Upper lobe of right lung (tissue), 1 donor: ENCODE measurements at places on chromosomes 6 and 20.

DNA sequence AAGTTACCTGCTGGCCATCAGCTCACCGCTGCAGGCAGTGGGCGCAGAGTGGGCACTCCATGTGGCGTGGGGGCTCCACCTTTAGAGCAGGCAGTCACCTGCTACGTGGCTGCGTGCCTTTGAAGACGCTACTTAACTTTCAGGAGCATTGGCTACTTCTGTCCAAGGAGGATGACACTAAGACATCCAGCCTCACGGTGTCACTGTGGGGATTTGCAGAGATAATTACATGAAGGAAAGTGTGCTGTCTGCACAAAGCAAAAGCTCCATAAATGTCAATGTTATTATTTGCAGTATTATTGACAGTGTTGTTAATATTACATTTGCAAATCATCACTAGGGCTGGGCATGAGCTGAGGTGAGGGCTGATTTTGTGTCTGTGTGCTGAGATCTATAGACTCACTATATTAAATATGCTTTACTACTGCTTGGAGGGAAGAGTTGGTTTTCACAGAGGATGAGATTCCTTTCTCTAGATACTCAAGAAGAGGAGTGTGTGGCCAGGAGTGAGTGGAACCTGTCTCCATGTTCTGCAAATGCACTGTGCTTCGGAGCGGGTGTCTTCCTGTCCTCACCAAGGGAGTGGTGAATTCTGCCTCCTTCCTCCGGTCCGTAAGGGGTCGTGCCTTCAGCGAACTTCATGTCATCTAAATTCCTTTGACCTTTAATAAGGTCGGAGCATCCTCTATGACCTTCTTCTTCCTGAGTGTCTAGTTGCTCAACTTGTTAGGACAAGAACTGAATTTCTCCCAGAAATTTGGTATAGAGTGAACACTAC, 165.8 kb upstream of the SYNDIG1 start:
- DNase-seq: no peak

DNA sequence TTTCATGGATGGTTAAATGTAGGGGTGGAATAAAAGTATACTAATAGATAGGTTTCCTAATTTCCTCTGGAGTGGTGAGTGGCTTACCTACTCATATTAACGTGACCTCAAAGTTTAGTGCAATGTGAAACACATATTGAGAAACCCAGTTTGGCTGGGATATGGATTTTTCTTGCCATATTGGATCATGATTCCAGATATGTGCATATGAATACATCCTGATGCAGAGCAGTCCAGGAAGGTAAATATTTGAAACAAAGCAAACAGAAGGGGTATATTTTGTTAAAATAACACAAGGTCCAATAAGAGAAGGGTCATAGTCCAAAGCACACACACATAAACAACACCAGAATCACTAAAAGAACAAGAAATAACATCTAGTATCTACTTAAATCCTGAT, 608.1 kb downstream of the PKHD1 start:
- no peak for DNase-seq

GRCh38 chr6:115753446-115753845, 307.2 kb downstream of the FRK start:
- no peak for DNase-seq

GRCh38 chr6:26568601-26569432, 27.9 kb upstream of the ABT1 start:
- peak; percentile 90 for DNase-seq

DNA sequence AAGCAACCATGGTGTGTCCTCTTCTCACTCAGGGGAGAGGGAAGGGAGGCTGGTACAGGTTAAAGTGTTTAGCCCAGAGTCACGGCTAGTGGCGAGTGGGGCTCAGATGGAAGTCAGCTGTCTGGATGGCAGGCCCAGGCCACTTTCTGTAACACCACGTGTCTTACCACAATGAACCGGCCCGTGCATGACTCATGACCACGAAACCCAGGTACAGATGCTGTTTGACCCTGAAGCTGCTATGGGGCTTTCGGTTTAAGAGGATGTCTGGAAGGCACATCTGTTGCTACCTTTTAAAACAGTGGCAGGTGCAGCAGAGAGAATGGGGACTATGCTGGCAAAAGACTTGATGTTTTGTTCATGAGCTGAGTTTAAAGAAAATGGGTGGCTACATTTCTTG, 36.5 kb upstream of the MPC1 start:
- peak; percentile 21 for DNase-seq

GRCh38 chr6:12007887-12008286, 4.2 kb upstream of the HIVEP1 start:
- DNase-seq: no peak

- DNase-seq: no peak
Observed at GRCh38 chr6:157253017-157253416, 70.3 kb downstream of the TMEM242 start.

- no peak for DNase-seq
Observed at GRCh38 chr6:138004430-138005287, 102.6 kb downstream of the PERP start.

GRCh38 chr6:160254467-160255312, 3.9 kb downstream of the SLC22A2 start:
- no peak for DNase-seq

GRCh38 chr6:47126647-47127391, 84.7 kb upstream of the ADGRF1 start:
- no peak for DNase-seq

DNA sequence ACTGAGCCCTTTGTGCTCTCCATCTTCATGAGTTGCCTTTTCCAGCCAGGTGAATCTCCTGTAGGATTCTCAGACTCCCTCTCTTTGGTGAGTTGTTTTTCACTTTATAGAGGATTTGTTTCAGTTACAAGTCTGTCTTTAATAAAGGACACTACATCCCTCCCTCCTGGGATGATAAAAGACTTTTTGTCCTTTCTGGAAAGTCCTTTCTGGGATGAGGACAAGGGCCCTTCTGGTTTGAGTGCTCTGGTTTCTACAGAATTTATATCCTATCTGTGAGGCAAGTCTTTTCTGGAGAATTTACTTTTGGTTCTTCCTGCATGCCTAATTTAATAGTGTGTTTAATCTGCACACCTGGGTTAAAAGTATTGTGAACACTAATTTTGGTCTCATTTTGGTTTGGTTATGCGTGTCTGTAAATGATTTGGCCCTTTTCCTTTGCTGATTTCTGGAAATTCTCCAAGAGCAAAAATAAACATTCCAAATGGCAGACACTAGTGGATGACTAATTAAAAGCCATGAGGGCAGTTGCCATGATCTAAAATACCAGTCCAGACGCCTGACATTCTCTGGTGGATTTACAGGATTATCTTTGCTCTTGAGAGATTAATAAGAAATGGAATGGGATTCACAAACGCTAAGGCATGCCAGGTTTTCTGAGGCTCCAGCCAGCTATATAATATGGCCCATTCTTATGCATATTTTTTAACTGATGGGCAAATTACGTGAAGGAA, 44.8 kb downstream of the TCP11 start:
- no peak for DNase-seq

DNA sequence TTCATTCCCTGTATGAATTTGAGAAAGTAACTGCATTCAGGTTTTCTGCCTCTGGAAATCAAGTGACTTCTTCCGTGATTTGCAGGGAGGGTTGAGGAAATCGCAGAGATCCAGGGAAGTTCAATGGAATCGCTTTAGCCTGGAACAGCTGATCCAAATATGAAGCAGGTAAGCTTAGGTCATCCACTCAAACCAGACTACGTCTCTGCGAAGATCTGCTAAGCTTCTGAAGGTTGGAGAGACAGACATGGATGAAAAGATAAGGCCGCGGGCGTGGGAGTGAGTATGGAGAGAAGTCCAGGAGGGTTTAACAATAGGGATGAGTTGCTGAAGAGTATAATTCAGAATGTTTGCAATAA, 34.2 kb upstream of the BTN3A2 start:
- no peak for DNase-seq

GRCh38 chr20:56428881-56429280, 16.8 kb downstream of the CASS4 start:
- no peak for DNase-seq

DNA sequence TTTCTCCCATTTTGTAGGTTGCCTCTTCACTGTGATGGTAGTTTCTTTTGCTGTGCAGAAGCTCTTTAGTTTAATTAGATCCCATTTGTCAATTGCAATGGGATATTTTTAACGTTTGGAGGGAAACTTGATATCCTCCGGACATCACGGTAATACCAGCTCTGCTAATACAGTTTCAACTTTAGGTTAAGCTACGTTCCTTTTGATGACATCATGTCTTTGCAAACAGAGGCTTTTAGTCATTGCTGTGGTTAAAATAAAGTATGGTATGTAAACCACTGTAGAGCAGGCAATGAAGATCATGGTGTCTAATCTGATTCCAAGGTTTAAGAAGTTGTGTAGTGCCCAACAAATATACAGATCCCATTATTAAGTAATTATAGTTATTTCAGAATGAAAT, 168.0 kb upstream of the CHD6 start:
- no peak for DNase-seq

DNA sequence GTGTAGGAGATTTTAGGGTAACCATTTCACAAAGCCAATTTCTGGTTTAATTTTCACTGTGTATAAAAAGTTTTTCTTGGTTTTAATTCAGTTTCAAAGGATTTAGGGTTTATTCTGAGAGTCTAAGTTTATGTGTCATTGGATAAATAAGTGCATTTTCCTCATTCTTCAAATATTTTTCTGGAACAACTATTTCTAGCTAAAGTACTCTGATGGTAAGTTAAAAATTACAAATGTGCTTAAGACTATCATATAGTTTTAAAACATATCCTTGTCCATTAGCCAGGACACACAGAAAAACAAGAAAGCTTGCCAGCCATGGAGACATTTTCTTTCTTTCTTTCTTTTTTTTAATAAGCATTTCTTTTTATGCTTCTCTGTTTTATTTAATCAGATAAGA, 333.0 kb downstream of the RFPL4B start:
- DNase-seq: no peak

- no peak for DNase-seq
Observed at GRCh38 chr20:50491926-50492634, 18.1 kb upstream of the PTPN1 start.
